ENCODE measurements at places on chromosomes 5 and 9. TPM values are rescaled to one million over a fixed set of nuclear protein-coding genes. Genes with fewer than 3 reads are reported as not detected.

The IFNA21 gene
- not detected for total RNA-seq

The CDH10 gene
- total RNA-seq = 0.10 TPM

The BHMT gene
- not detected for total RNA-seq

The MZB1 gene
- 2.9 TPM for total RNA-seq

The KCNV2 gene
- not detected for total RNA-seq

The IDNK gene
- total RNA-seq = 5.2 TPM

The TICAM2 gene
- 1.2 TPM for total RNA-seq

The KCNIP1 gene
- not detected for total RNA-seq

The DND1 gene
- total RNA-seq = 0.31 TPM

The CMYA5 gene
- total RNA-seq = 0.21 TPM

The SOWAHA gene
- total RNA-seq = not detected

The PDE8B gene
- 0.21 TPM for total RNA-seq

The ALDH1A1 gene
- total RNA-seq = 5.8 TPM

The F2RL1 gene
- total RNA-seq = 4.2 TPM

All from mononuclear cell (primary cell).